Stimulated activated CD4-positive, alpha-beta T cell treated with anti-CD3 and anti-CD28 coated beads, Interleukin-1b, Interleukin-23, amount 100 ng/mL, for 24 hours (primary cell): ENCODE measurements at places on chromosomes 1 and 21.

- DNase-seq = no peak
These were observed 83.8 kb downstream of the STUM start for GRCh38 chr1:226632169-226632879.

GRCh38 chr1:156504438-156504813 lies 3.9 kb upstream of the MEF2D start:
- no peak for DNase-seq

DNA sequence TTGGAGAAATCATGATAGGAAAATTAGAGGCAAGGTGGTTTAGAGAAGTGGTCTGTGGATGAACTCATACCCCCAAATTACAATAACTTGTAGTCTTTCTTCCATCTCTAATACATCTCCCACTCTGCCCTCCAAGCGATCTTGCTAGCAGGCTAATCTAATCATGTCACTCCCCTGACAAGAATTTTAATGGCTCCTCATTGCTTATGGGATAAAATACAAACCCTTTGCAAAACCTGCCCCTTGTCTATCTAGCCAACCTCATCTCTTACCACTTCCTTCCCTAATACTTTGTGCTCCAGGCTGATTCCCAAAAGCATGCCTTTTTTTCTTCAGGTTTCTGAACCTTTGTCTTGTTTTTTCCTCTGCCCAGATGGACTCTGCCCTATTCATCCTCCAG lies 71.3 kb upstream of the LRRN2 start:
- no peak for DNase-seq

DNA sequence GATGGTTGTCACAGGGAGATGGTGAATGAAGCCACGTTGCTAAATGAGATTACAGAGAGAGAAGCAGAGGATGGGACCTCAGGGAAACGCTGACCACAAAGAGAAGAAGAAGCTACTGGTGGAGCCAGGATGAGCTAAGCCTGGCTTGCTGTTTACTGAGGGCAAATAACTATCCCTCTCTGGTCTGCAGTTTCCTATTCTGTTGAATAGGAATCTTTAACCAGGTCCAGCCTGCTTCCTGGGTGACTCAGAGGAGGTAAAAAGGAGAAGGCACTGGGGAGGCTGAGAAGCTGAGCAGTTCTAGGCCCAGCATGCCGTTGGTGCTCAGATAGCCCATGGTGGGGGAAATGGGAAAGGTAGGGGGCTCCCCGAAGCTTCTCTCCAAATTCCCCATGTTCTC lies 29.6 kb downstream of the DMBX1 start:
- no peak for DNase-seq

DNA sequence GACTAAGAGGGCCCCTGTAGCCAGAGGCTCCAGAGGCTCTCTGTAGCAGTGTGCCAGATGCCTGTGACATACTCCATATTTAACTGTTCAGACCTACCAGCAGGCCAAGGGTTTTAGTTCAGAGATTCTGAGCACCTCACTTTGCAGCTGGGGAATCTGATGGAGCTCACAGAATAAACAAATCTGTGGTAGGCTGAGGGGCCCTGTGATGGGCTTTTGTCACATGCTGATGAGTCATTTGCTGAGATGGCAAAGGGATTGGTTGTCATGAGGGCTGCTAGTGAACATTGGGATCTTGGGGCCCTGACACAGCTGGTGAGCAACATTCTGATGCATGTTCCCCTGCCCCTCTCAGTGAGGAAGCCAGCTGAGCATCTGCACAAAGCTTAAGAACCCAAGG lies 482.2 kb downstream of the CAMTA1 start:
- no peak for DNase-seq

- no peak for DNase-seq
These were observed 40.2 kb downstream of the TBX19 start for GRCh38 chr1:168320800-168321450.

DNA sequence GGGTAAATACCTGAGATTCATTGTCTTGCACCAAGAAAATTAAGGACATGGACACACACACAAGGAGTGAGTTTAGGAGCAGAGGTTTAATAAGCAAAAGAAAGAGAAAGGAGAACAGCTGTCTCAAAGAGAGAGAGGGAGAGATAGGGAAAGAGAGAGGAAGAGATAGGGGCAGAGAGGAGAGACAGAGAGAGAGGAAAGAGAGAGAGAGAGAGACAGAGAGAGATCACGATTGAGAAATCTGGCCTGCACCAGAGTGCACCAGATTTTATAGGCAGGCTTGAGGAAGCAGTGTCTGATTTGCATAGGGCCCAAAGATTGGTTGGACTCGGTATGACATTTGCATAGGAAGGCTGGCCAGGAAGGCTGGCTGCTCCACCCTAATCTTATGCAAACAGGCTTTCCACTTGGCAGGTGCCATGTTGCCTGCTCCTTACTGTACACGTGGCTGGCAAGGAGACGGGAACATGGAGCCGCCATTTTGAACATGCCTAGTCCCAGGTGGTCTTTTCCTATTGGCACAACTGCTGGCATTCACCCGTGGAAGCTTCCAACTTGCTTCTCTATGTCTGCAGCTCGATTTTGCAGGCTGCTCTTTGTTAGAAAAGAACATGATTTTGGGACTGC lies 419.9 kb downstream of the ZP4 start:
- no peak for DNase-seq

- DNase-seq = no peak
These were observed 563.3 kb downstream of the KIF26B start for GRCh38 chr1:245718123-245718522.

DNA sequence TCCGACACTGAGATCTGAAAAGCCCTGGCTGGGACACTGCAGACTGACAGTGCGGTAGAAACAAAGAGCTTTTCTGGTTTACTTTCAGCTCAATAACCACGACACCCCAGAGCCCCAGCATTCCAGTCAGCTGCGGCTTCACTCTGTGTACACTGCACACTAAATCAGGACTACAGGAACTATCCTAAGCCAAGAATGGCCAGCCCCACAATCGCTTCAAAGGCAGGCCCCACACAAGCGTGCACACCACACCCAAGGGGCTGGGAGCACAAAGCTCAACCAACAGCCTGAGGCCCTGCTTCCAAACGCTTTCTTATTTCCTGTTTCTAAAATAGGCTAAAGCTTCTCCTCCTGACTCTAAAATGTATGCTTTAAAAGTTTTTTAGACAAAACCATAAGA lies 28.4 kb downstream of the URB1 start:
- no peak for DNase-seq

- DNase-seq = no peak
These were observed 2.7 kb upstream of the CD58 start for GRCh38 chr1:116573431-116574095.

GRCh38 chr1:241356519-241357365 lies at the start of gene RGS7:
Gene RGS7 (minus strand): TSS chr1:241357205.
- DNase-seq = no peak

DNA sequence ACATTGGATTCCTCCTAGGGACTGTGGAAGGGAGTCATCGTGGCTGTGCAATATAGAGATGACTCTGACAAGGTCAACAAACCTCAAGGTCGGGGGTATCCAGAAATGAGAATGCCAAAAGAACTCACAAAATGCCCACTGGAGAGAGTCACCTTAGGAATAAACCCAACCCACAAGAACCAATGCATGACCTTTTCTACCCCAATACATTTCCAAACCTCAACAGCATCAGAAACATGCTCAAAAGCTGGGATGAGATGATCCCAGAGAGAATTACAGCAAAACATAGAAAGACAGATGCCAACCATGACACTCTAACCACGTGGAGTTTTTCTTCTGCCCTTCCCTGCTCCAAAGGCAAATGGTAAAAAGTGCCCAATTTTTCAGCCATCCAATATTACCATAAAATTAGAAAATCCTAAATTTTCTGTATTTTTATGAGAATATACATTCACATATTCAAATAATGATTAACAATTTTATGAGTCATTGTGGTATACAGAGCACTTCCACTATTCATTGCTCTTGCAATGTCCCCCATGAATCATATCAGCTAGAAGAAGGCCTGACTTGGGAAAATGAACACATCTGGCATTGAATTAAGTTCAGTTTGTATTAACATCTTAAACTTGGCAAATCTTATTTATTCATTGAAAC lies 88.2 kb upstream of the PALMD start:
- DNase-seq = no peak

DNA sequence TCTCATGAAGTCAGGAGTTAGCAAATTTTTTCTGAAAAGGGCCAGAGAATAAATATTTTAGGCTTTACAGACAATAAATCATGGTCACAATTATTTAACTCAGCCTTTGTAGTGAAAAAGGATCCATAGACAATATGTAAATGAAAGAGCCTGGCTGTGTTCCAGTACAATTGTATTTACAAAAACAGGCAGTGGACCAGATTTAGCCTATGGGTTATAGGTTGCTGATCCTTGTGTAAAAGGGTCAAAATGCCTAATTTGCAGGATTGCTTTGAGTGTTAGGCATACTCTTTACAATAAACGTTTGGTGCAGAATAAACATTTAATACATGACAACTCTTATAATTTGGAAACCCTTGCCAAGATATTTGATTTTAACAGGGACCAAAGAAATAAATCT lies 6.5 kb downstream of the SLAMF7 start:
- DNase-seq = no peak

DNA sequence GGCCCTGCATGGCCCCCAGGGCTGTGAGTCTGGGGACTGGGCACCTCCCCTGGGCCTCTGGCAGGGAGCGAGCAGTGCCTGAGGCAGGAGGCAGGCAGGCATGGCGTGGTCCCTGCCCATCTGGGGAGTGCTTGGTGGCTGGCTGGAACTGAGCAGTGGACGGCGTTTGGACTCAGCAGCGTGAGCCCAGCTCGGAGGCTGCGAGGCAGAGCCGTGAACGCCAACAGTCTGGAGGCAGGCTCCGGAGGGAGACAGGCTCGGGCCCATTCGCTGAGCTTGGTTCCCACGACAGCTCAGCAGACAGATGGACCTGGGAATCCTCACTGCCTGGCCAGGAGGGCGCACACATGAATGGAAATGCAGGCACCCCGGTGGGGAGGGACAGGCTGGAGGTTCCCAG lies 160.7 kb upstream of the POU3F1 start:
- DNase-seq = no peak

DNA sequence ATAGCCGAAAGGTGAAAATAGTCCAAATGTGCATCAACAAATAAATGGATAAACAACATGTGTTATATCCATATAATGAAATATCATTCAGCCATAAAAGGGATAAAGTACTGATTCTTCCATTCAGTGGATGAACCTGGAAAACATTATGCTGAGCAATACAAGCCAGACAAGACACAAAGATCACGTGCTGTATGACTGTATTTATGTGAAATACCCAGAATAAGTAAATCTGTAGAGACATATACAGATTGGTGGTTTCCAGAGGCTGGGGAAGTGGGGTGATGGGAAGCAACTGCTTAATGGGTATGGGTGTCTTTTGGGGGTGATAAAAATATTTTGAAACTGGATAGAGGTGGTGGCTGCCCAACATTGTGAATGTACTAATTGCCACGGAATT lies 13.3 kb upstream of the GSTM4 start:
- DNase-seq = no peak

- DNase-seq = no peak
These were observed 24.9 kb upstream of the ENO1 start for GRCh38 chr1:8903410-8903809.

- DNase-seq = no peak
These were observed 26.6 kb downstream of the RCSD1 start for GRCh38 chr1:167656657-167657056.
